ENCODE measurements at places on chromosomes 1 and 21.

DNA sequence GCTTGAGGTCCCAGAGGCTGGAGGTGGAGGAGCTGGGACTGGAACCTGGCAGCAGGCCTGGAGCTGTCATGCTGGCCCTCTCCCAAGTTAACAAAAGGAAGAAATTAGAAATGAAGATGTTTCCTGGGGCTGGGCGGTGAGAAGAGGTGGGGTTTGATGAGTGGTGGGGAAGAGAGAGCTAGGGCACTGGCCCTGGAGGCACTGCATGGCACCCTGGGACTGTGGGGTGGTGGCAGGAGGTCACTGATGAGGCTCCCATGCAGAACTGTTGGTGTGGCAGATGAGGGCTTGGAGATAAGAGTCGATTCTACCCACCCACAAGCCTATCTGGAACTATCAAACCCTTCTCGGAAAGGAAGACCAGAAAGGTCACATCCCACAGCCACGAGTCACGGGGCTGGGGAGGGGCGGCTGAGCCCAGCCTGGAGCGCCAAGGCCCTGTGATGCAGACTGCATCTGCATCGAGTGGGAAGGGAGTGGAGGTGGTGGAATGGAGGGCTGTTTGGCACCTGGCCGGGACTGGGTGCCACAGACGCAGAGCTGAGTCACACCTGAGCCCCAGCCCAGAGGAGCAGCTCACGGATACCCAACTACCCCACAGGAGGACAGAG, 29.4 kb downstream of the MRPL37 start:
- DNase-seq = no peak

GRCh38 chr1:8091691-8092090, 65.6 kb upstream of the ERRFI1 start:
- DNase-seq = no peak

DNA sequence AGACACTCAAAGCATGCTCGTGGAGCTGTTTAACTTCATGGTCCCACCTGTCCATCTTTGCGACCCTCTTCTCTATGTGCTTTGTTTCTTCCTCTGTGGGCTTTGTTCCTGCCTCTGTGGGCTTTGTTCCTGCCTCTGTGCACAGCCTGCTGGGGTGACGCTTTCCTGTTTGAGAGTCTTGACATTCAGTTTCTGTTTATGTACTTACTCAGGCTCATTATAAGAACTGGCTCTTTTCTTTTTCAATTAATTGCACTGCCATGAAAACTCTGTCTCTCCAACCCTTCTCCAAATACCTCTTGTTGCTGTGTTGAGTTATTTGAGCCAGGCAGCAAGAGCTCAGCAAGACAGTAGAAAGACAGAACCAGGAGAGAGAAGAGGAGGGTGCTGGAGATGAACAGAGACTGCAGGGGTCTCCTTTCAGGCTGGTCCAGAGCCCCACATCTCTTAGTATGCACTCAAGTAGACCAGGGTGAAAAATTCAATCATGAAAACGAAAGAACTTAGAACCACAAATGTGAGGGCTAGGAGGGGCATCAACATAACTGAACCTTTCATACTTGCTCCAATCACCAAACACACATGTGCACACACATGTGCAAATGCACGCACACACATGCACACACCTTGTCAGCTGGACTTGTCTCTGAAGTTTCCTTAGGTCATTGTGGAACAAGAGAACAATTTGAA, 88.3 kb upstream of the SGIP1 start:
- peak; percentile 13 for DNase-seq

DNA sequence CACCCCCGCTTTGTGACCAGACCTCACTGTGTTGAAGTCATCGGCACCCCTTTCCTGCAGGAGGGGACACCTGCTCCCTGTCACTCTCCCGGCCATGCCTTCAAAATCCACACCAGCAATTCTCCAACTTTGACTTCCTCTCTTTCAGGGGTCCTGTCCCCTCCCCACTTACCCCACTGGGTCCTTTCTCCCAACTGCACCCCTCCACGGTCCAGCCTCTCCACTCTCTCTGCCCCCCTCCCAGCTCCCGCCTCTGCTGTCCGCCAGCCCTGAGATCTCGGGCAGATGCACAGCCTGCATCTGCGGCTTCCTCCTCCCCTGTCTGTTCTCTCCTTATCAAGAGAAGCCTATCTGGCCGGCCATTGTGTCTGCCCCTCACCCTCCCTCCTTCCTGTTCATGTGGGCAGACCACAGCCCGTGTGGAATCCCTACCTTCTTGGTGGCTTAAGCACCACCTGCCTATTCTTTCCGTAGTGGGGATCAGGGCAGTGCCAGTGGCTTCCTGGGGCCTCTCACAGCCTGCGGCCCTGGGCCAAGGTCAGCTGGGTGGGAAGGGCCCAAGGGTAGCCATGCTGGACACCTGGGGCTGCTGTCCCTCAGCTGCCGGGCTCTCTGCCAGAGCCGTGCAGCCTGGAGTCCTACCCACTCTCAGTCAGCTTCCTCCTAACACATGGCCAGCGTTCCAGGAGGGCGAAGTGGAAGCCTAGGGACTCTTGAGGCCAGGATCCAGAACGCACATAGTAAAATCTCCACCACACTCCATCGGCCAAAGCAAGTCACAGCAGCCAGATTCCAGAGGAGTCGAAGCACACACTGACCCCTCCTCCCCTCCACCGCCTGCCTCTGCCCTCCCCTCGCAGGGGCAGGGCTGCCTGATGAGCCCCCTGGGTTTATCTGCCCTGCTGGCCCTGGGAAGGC, 5.1 kb upstream of the HES4 start:
- DNase-seq = no peak

DNA sequence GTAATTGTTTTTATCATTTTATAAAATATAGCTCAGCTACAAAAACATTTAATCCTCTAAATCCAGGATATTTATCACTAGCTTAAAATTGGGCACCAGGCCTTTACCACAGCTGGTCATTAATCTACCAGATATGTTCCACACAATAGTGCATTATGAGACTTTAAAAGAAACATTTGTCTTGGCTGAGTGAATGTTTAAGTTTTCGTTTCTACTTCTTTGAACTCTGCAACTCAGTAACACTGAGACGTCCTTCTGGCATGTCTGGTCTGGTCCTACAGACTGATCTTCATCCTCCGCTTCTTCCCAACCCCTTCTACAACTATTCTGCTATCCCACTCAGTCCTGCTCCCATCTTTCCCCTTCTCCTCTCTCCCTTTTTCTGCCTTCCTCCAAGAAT, 296.2 kb downstream of the NEGR1 start:
- DNase-seq = no peak

DNA sequence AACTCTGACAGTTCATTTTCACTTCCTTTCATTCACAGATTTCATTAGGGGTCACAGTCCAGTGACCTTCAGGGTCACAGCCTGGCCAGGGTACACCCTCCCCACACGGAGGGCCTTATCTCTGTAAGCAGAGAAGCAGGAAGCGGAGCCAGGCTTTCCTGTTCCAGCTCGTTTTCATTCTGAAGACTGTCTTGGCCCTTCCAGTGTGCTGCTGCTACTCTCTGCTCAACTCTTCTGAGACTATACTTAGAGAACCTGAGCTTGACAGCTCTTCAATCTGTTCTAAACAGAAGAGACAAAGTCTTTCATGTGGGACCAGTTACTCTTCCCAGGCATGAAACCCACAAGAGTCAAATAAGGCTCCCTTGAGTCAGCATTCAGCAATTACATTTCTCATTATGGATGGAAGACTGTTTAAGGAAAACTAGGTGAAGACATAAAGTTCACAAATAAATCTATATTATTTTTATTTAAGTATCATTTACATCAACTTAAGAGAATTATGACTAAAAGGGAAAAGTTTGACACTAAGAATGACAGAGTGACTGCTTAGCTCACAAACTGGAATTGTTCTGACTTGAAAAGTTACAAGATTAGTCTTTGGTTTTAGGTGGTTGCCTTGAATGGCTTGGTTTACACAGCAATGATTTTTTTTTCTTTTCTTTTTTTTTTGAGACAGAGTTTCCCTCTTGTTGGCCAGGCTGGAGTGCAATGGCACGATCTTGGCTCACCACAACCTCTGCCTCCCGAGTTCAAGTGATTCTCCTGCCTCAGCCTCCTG, 4.8 kb upstream of the TDRD10 start:
- no peak for DNase-seq

- no peak for DNase-seq
Observed at GRCh38 chr1:152053375-152053774, 16.6 kb upstream of the S100A11 start.

DNA sequence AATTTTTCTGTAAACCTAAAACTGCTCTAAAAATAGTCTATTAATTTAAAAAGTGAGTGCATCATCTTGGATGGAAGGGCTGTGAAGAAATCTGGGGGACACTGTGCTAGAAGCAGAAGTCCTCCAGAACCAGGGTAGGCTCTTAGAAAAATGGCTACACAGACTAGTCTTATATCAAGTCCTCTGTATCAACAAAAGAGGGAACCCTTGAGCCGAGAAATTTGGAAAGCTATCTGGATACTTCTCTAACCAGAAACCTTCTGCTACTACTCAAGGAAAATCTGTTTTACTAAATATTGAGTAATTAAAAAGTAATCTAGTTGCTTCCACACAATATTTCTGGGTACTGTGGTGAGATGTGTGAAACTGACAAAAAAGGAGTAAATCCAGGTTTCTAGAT, 92.1 kb downstream of the WDR3 start:
- DNase-seq = no peak

DNA sequence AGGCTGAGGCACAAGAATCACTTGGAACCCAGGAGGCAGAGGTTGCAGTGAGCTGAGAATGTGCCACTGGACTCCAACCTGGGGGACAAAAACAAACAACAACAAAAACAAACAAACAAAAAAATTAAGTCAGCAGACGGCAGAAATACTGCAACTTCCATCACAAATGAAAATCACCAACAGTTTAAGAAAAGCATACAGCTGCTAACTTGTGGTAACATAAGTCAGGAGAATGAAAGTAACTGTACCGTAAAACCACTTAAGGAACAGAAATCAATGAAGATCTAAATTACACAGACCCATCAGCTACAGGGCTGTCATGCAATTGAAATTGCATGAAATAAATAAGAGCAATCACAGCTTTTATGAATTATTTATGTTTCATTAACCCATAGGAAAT, 25.0 kb downstream of the MCOLN2 start:
- DNase-seq = no peak

GRCh38 chr1:83827741-83828140, 171.2 kb downstream of the TTLL7 start:
- DNase-seq = no peak

DNA sequence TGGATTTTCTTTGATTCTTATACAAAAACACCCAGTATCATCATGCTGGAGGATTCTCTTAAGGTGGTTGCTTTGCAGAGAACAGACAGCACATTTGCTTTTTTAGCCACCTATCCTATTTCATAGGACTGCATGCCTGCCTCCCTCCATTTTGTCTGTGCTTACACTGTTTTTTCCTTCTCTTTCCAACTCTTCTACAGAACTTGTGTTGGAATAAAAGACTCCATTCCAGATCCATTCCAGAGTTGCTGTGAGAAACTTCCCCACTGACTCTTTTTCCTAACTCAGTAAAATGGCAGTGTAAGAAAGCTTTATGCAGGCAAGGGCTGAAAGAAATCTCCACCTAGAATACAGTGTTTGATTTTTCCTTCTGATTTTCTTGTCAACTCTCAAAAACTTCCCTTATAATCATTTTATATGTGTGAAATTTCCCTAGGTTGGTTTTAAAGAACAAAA, 5.2 kb upstream of the ARID1A start:
- DNase-seq = no peak

DNA sequence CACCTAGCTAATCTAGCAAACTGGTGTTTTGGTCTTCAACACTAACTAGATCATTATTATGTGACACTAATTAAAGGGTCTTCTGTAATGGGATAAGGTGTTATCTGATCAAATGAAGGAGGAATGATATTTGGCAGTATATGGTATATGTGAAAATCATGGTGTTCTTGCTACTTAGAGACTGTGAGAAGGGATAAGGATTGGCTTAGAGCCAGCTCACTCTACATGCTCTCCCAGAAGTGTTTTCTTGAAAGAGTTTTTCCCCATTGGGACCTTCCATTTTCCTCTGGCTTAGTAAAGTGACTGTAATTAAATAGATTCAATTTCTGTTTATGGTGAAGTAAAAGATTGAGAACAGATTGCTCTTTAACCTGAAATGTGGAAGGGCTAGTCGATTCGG, 71.2 kb upstream of the RGL1 start:
- no peak for DNase-seq
